ENCODE measurements at places on chromosomes 12 and 14.

- no peak for DNase-seq
Observed at GRCh38 chr14:75258079-75258802, 20.4 kb upstream of the FOS start.

- DNase-seq, result no peak
Observed at GRCh38 chr12:32151086-32151485, 44.4 kb downstream of the BICD1 start.

GRCh38 chr12:12794686-12795085 is 9.2 kb downstream of the APOLD1 start:
- no peak for DNase-seq

GRCh38 chr14:64092338-64092737 is 201.8 kb downstream of the ESR2 start:
- no peak for DNase-seq

- peak; percentile 23 for DNase-seq
Observed at GRCh38 chr12:19223018-19223417, 93.5 kb downstream of the PLEKHA5 start.

GRCh38 chr12:57112492-57113294 is 1.5 kb upstream of the STAT6 start:
- DNase-seq, result no peak

- no peak for DNase-seq
Observed at GRCh38 chr14:105149146-105149781, 19.3 kb downstream of the JAG2 start.

- DNase-seq, result peak; percentile 15
Observed at GRCh38 chr14:33908540-33909223, 42.2 kb downstream of the EGLN3 start.

GRCh38 chr12:54296393-54297099 is 4.3 kb downstream of the NFE2 start:
- DNase-seq, result no peak

DNA sequence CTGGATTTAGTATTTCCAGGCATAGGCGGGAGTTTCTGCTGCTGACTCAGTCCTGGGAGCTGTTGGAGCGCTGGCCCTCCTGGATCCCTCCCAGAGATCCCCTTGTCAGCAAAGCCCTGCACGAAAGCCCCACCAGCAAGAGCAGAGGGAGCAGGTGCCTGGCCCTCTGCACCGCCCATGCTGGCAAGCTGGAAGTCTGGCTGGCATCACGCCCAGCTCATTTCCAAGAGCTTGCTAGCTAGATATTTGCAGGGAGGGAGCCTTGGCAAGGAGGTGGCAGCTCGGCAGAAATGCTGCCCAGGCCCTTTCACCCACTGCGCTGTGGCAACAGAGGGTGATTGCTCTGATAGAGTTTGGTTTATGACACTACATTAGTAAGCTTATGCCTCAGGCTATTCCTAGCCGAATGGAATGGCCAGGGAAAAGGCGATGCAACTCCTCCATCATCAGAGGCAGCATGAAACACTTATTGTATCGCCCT is 193.9 kb downstream of the EMP1 start:
- peak; percentile 47 for DNase-seq

DNA sequence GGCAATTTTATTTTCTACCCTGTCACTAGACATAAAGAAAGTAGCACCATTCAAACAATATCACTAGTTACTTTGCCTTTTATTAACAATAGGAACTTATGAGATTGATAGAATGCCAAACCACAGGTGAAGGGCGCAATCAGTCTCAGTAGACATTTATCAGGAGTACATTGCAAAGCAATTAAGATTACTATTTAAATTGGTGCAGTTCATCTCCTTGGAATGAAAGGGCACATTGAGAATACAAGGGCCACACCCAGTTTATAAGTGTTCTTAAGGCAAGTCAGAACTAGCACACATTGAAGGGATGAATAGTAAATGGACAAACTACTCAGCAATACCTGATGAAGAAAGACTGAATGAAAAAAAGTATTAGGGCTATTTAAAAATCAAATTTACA is 601.4 kb downstream of the C12orf50 start:
- no peak for DNase-seq

- no peak for DNase-seq
Observed at GRCh38 chr12:108147279-108147678, 18.2 kb downstream of the WSCD2 start.

- no peak for DNase-seq
Observed at GRCh38 chr12:2570562-2570961, 224.2 kb upstream of the FKBP4 start.

DNA sequence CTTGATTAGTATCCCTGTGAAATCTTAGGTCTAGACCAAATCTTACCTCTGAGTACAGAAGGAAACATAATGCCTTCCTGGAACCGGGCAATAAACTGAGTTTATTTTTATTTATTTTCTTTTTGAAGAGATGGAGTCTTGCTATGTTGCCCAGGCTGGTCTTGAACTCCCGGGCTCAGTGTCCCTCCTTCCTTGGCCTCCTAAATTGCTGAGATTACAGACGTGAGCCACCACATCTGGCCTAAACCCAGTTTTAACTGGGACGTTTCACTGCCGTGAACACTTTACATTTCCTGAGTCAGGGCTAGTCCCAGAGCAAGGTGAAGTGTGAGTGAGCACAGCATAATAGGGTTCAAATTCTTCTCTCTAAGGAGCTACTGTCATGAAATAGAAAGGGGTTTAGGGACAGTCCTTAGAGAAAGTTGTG is 671 bp downstream of the GUCY2C start:
- DNase-seq, result no peak

GRCh38 chr14:57071639-57072038 is 197.1 kb downstream of the EXOC5 start:
- peak; percentile 89 for DNase-seq

- DNase-seq, result no peak
Observed at GRCh38 chr14:51523243-51523642, 128.5 kb upstream of the FRMD6 start.

DNA sequence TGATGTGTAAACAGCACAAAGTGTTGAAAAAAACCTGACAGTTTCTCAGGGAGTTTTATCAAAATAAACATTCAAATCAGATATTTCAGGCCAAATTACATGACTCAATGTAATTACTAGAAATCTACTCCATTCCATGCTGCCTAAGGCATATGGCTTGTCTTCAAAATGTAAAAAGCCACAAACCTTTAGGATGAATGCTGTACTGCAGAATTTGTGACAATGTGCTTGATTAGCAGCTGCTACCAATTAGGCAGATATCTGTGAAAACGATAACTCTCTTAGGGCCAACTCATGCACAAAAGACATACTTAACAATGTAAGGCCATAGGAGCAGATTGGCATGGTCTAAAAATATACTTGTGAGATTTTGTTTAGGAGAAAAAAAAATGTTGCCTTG is 267.0 kb downstream of the DACT1 start:
- DNase-seq, result no peak

DNA sequence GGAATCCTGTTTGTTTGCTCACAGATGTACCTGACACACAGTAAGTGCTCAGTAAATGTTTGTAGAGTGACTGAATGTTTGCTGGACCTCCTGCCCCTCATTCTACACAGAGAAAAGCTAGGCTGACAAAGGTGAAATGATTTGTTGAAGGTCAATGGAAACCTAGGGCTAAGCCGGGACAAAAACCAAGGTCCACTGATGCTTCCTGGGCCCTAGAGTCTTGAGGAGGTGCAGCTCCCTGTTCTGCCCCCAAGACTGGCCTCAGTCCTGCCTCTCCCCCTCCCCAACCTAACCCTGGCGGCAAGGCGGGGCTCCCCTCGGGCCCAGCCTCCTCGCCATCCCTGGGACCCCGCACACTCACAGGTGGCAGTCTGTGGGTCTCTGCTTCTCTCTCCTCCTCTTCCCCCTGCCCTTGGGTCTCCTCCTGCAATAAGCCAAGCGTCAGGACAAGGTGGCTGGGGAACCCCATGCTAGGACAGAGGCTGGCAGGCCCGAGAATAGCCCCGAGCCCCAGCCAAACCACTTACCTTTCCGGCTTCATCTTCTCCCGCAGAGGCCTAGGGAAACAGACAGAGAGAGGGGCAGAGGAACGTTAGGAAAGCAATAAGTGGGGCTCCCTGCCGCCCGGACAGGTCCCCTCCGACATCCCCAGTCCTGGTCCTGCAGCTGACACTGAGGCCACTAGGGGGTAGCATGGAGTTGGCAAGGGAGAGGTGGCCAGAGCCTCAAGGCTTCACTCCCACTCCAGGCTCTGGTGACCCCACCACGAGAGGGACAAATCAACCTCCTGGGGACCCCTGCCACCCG is 9.3 kb downstream of the PGF start:
- peak; percentile 83 for DNase-seq

DNA sequence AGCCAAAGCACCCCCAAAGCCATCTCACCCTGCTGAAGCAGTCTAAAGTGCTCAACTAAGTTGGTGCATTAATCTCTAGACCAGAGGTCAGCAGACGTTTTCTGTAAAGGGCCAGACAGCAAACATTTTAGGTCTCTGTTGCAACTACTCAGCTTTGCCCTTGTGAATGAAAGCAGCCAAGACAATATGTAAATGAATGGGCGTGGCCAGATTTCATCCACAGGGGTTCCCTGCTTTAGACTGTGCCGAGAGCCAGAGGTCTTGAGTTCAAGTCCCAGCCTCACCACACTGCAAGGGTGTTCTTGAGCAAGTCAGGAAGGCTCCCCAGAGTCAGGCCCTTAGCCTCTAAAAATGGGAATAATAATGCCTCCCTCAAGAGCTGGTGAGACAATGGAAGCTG is 166.2 kb downstream of the CHST11 start:
- DNase-seq, result no peak

DNA sequence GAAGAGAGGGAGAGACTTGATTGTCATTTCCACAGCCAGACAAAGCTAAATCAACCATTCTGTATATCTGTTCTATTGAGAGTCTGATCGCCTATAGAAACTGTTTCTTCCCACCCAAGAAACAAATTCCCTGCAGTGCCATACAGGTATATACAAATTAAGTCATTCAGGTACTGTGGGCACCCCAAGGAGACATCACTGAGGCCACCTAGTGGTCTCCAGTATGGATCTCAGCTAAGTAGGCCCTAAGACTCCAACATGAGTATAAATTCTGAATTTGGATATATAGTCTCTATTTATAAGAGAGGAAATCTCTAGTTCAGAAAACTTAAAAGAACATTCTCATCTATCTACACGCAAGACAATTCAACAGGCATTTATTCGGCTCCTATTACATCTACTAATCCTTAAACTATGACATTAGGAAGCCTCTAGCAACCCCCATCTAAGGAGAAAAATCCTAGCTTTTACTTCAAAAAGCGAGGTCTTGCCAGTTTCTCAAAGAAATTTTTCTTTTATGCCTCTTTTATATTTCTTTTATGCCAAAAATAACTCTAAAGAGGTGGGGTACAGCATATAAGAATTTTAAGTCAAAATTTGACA is 62.6 kb downstream of the DCAF5 start:
- DNase-seq, result peak; percentile 19

- DNase-seq, result no peak
Observed at GRCh38 chr12:80715713-80716249, 931 bp upstream of the MYF5 start.

GRCh38 chr12:127803545-127803944 is 463.4 kb upstream of the TMEM132C start:
- peak; percentile 17 for DNase-seq

GRCh38 chr12:40971911-40972310 is 216.2 kb upstream of the PDZRN4 start:
- peak; percentile 33 for DNase-seq

DNA sequence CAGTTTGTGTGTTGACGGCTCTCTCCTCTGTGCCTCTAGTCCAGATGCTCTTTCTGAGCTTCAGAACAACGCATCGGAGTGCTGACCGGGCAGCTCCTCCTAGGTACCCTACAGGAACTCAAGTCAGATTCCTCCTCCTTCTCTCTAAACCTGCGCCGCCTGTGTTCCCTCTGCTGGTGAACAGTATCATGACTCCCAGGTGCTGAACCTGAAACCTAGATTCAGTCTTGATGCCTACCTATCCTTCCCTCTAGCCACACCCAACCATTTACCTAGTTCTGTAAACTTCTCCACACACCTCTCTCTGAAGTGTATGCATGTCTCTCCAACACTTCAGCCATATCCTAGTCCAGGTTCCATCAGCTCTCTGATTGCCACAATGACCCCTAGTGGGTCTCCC is 112.7 kb downstream of the EFCAB11 start:
- no peak for DNase-seq

- DNase-seq, result no peak
Observed at GRCh38 chr14:96559571-96559970, 57.4 kb downstream of the PAPOLA start.

- DNase-seq, result no peak
Observed at GRCh38 chr14:97116546-97116945, 319.4 kb downstream of the VRK1 start.

GRCh38 chr14:29016050-29016900 is 249.7 kb downstream of the FOXG1 start:
- DNase-seq, result peak; percentile 63

DNA sequence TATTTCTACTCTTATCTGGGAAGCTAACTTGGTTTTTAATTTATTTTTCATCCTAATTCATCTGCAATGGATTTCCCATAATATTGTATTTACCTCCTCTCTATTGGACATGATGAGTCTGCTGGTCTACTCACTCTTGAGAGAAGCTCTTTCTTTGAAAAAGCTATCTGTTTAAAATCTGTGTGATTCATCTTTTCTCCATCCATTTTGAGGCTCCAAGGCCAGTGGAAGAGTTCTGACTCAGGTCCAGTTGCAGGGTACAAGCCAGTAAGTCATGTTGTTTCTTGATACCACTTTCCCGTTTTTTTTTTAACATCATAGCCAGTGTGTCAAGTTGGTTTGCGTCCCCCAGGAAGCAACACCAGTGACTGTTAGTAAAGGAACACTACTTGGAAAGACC is 160.3 kb upstream of the BMP4 start:
- DNase-seq, result no peak

- no peak for DNase-seq
Observed at GRCh38 chr14:88682495-88683114, 110.1 kb downstream of the EML5 start.

GRCh38 chr12:119292893-119293630 is 41.5 kb upstream of the CCDC60 start:
- no peak for DNase-seq

DNA sequence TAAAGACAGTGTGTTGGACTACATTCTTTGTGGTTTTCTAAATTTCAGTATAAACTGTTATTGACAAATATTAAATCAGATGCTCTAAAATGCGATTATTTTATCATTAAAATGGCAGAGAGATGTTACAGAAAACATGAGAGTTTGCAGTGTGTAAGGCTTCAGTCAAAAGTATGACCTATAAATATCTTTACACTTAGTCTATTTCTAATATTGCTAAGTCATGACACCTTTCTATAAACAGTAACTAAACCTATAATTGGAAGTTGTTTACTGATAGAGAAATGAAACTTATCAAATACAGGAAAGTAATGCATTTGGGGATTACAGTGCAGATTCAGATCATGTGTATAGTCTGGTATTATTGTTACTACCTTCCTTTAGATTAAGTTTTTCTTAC is 68.9 kb upstream of the YARS2 start:
- DNase-seq, result no peak

All from A673 (cell line).